ENCODE measurements at places on chromosomes 11 and 22.

DNA sequence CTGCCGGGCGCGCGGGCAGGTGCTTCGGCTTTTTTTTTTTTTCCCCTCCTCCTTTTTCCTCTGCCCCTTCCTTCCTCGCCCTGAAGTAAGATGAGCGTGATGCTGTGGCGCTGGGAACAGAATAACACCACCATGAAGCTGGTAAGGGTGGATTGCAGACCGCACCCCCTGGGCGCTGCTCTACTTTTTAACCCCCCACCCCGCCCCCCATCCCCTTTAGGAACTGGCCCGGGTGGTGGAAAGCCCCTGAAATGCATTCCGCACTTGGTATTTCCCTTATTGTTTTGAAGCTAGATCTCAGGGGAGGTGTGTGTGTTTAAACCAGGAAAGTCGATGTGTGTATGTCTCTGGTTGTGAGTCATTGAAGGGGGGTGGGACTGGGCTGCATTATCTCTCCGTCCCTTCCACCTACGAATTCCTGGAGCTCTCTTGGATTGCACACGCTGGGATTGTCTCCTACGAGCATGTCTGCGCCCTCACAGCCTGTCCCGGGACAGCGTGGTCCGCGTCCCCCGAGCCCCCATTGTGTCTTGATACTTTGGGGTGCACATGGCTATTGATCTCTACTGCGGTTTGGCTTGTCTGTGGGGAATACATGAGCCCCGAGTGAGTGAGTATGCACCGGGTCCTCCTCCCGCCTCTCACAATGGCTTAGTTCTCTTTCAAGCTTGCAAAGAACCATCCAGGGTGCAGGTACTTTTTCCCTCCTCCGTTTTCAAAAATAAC, 64.9 kb downstream of the NAV2 start:
- DNase-seq: no peak

- no peak for DNase-seq
These were observed 15.2 kb upstream of the OR52K2 start for GRCh38 chr11:4433856-4434255.

DNA sequence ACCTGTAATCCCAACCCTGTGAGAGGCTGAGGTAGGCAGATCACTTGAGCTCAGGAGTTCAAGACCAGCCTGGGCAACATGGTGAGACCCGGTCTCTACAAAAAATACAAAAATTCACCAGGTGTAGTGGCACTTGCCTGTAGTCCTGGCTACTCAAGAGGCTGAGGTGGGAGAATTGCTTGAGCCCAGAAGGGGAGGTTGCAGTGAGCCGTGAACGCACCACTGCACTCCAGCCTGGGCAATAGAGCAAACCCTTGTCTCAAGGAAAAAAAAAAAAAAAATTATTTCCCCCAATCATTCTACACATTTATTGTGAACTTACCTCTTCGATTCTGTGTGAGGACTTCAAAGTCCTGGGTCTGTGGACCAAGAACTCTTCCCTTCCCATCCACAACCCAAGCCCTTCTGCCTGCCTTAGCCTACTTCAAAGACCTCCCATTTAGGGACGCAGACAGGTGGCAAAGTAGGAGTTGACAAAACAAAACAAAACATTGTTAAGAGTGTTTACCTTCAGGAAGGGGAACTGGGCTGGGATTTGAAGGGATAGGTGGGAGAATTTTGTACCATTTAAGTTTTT, 3.8 kb upstream of the WEE1 start:
- no peak for DNase-seq

- DNase-seq: no peak
These were observed 489.9 kb upstream of the RAG2 start for GRCh38 chr11:37087650-37088572.

- DNase-seq: no peak
These were observed 2.3 kb downstream of the PRSS23 start for GRCh38 chr11:86802601-86803051.

DNA sequence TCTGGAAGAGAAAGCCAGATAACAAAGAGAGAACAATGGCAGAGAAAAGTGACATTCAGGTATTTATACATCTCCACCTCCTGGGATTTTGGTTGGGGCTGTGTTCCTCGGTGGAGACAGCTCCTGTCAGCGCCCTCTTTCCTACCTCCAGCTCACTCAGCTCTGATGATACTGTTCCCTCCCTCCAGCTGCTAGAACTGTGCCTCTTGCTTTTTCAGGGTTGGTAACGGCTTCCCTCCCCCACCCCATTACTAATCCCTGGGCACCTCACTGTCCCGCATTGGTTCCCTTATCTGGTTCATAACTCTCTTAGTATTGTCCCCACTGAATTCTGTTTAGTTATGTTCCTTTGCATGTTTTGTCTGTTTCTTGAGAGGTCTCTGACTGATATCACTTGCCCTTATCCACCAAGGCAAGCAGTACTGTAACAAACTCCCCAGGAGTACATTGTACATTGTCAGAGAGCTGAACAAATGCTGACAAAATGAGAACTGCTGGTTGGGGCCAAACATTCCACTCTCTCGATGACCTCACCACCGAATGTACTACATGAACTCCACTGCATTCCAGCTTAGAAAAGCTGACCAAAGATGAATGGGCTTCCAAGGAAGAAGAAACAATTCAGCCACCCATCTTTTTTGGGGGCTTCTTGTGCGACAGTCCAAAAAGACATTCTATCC, 5.7 kb upstream of the FBXO3 start:
- DNase-seq: no peak

- DNase-seq: no peak
These were observed 39.8 kb downstream of the BRD1 start for GRCh38 chr22:49787861-49788260.

- DNase-seq: no peak
These were observed 4.7 kb downstream of the TBC1D10C start for GRCh38 chr11:67408437-67409200.

DNA sequence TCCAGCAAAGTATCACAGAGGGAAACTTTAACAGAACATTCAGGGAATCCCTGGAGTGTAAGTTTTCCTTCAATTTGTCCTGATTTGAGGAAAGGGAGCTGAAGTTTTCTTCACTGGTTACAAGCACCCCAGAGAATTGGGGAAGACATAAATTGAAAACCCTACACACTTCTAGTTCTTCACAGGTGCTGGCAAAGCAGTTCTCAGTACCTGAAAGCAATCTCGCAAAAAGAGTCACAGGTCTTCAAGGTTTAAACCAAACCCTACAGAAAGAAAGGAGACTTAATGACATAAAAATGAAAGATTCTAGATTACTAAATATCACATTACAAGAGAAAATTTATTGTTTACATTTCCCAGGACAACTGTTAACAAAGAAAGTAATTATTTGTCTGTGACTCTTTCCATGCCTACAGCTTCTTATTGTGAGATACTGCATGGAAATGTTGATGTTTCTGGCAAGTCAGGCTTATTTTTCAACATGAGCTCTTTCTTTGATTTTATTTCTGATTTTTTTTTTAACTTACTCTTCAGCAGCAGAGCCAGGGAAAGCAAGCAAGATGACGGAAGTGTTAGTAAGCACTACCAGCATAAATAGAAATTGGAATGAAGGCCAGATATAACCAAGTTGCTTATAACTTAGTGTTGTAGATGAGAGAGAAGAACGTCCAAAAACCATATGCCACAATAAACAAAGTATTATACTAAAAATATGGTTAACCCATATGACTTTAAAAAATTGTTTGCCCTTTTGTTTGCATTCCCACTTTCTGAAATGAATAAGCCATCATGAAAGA, 44.1 kb downstream of the FANCF start:
- no peak for DNase-seq

- no peak for DNase-seq
These were observed 129.5 kb upstream of the SORL1-AS1 start for GRCh38 chr11:121582296-121582695.

- DNase-seq: no peak
These were observed 19.3 kb downstream of the GTPBP1 start for GRCh38 chr22:38724926-38725571.

DNA sequence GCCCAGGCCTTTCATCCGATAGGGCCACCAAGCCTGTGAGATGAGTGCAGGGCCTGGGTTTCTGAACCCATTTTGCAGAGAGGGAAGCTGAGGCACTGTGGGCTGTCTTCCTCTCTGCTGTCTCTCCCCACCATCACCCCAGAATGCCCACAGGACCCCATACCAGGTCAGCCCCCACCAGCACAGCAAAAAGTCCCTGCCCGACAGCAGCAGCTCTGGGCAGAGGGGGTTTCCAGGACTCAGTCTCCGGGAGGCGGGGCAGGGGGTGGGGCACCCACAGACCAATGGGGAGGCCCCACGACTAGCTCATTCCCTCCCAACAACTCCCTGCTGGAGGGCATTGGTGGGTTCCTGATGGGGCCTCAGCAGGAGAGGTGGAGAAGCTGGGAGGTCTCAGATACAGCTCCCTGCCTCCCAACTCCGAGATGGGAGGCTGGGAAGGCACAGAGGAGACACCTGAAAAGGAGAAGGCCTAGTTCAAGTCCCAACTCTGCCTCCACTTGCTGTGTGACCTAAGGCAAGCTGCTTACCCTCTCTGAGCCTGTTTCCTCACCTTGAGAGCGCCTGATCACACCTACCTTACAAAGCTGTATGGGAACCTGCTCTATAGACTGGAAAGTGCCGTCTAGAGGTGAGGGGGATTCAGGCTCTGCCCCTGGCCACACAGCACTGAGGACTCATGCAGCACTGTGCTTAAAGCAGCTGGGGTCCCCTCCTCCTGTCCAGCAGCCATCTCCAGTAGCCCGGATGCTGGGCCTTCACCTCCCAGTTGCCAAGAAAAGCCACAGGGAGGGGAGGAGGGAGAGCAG, 3.5 kb downstream of the CBX7 start:
- DNase-seq: no peak

- no peak for DNase-seq
These were observed 14.1 kb downstream of the MICAL3 start for GRCh38 chr22:18010266-18010665.

GRCh38 chr11:21631991-21632390, 560.9 kb upstream of the ANO5 start:
- DNase-seq: no peak

DNA sequence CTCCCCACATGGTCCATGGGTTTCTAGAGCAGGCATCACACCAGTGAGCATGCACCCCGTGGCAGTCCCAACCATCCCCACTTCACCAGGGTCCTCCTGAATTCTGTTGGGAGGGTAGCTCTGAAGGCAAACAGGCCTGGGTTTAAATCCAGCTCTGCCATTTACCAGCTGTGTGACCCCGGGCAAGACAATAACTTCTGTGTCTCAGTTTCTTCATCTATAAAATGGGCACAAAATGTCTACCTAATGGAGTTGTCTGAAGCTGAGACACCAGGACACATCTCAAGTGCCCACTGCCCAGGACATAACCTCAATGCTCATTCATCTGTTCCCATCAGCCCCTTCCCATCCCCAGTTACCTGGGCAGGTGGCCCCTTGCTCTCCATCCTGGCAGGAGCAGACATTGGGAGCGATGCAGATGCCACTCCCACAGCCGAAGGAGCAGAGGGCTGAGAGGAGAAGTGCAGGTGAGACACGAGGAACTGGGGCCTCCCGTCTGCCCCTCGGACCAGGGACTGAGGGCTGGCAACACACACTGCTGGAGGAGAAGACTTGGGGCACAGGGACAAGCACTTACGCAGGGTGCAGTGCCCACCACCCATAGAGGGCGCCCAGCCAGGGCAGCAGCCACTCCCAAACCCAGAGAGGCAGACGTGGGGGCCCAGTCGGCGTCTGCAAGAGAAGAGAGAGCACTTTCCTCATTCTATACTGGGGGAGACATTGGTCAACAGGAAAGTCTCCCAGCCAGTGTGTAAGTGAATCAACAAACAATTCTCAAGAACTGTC, 4.0 kb downstream of the VWCE start:
- DNase-seq: no peak

DNA sequence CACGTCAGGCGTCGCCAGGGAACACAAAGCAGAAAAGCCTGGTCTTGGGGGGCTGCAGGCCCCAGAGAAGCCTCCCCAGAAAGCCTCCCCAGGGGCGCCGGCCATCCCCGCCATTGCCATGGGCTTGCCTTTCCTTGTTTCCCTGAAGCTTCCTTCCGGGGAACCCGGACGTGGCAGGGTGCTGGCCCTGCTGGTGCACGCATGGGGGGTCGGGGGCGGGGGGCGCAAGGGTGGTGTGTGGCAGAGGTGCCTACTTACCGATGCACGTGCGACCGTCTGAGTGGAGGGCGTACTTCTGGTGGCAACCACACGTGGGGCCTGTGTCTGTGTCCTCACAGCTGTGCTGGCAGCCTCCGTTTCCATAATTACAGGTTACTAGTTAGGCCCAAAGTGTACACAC, 71.0 kb upstream of the TTLL12 start:
- DNase-seq: no peak

- DNase-seq: no peak
These were observed 7.0 kb upstream of the FAM118A start for GRCh38 chr22:45302751-45303150.

DNA sequence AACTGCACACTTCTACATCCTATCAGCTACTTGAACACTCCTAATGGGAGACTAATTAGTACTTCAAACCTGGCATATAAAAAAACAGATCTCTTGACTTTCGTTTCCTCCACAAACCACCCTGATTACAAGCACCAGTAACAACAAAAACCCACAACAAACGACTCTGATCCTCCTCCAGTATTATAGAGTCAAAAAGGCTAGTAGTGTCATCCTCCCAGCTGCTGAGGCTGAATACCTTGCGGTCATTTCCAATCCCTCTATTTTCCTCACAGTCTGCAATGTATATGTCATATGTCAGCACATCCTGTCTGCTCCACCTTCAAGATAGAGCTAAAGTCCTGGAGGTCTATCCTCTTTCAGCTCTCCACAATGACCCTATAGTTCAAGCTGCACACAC, 688.9 kb upstream of the RAG2 start:
- DNase-seq: no peak

- DNase-seq: no peak
These were observed 36.9 kb downstream of the DGCR2 start for GRCh38 chr22:19085233-19085718.

- no peak for DNase-seq
These were observed 2.7 kb downstream of the TMEM123 start for GRCh38 chr11:102449651-102450570.

- DNase-seq: no peak
These were observed 9.4 kb downstream of the OR4D9 start for GRCh38 chr11:59520741-59521140.

GRCh38 chr11:18243783-18244362, 4.6 kb downstream of the SAA2 start:
- no peak for DNase-seq

GRCh38 chr22:28750471-28750881, 8.6 kb downstream of the HSCB start:
- DNase-seq: no peak

- no peak for DNase-seq
These were observed 25.6 kb downstream of the MN1 start for GRCh38 chr22:27775758-27776649.

- DNase-seq: no peak
These were observed 17.7 kb upstream of the FNBP4 start for GRCh38 chr11:47784785-47785381.

GRCh38 chr11:95363708-95364107, 132.7 kb upstream of the SESN3 start:
- no peak for DNase-seq
